AG20443 (cell line): ENCODE measurements at places on chromosomes 11 and 22.
A peak's percentile ranks its signal among the peaks of the same experiment; 100 is the strongest.

DNA sequence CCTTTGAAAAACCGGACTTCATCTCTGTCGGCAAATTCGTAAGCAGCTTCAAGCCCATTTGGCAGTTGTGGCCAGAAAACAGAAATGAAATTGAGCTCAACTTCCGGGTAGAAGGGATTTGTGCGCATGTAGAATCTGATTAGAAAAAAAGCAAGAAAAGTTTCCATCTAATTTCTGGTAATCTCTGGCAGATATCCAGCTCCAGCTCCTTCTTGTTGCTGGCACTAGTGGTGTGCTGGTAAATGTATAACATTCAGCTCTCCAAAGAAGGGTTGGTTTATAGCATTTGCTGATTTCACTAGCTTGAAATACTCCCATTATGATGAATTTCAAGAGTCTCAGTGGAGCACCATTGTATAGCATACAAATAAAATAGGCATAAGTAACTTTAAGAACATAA, 5.4 kb downstream of the MMP1 start:
- no peak for DNase-seq

DNA sequence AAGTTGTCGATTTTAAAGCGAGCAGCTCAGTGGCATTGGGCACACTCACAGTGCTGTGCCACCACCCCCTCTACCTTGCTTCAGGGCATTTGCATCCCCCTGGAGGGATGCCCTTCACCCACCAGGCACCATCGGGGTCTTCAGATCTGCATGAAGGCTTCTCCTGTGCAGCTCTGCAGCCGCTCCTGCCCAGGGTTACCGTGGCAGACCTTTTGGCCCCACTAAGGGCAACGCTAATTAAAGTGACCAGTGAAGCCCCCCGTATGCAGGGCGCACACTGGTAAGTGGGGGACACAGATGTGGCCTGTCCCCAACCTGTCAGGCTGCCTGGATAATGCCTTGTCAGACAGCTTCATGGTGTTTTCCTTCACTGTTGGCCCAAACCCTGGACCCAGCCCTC, 1117.7 kb downstream of the BRD1 start:
- DNase-seq: no peak

DNA sequence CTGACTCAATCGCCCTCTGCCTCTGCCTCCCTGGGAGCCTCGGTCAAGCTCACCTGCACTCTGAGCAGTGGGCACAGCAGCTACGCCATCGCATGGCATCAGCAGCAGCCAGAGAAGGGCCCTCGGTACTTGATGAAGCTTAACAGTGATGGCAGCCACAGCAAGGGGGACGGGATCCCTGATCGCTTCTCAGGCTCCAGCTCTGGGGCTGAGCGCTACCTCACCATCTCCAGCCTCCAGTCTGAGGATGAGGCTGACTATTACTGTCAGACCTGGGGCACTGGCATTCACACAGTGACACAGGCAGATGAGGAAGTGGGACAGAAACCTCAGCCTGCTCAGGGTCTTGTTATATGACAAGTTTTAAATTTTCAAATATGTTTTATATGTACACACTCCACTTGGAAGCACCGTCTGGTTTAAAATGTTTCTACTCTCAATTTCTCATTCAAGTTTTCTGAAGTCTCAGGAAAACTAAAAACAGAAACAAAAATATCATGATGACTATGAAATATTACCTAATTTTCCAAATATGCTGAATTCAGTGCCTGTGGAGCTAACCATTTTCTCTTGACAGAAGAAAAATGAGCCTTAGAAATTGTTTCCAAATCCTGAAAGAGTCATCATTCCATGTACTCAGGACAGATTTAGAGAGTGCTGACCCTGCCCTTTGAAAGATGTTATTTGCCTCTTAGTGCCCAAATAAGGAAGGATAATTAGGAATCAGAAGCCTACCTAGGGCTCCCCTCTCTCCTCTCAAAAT, 48.8 kb upstream of the TOP3B start:
- no peak for DNase-seq

DNA sequence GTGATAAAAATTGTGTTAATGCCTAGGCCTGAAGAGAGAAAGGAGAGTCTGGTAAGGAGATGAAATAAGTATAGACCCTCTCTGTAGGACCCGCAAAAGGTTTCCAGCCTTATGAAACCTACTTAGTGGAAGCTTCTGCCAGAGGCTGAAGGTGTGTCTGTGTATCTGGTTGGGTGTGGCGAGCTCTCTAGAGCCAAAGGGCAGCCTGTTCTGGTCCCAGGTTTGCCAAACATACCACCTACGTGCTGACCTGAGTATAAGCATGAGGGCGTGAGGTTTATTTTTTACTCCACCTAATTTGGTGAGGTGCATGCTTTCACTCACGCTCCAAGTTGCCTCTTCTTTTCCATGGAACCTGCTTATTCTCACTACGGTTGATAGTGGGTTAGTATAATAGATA, 5.6 kb downstream of the CSTPP1 start:
- no peak for DNase-seq

GRCh38 chr11:40162901-40163883, 1296.3 kb downstream of the LRRC4C start:
- no peak for DNase-seq

DNA sequence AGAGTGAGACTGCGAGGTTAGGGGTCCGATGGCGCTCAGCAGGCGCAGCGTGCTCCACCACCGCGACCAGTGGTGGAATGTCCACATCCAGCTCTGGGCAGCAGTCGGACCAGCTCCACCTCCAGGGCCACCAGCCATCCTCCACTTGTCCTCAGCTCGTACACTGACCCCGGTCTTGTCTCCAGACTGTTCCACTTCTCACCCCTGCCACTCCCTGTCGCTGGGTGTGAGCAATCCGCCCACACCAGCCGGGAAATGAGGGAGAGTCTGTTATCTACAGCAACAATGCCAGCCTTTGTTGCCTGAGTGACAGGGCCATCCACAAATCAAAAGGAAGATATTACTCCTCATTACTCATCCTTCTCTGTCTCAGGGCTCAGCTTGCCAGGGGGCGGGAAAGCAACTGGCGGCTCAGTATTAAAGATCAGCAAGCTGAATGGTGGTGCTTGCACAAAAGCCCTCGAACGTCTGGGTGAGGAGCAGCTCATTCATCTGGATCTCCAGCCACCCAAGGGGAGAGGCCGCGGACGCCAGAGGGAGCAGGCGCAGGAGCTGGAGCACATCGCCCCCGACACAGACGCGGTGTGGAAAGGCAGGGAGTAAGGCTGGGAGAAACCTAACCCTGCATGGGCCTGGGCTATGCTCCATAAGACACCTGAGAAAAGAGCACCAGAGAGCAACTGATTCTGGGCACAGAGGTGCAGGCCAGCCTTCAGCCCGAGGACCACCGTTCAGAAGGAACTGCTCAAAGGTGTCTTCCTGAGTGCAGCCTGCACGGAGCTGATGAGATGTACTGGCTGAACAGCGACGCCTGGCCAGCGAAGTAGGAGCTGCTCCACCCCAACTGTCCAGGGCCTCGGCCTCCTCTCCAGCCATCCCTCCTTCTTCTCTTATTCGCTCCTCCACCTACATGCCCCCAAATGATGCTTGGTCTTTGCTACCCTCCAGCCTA, 21.9 kb downstream of the IGSF9B start:
- DNase-seq: peak; percentile 84

DNA sequence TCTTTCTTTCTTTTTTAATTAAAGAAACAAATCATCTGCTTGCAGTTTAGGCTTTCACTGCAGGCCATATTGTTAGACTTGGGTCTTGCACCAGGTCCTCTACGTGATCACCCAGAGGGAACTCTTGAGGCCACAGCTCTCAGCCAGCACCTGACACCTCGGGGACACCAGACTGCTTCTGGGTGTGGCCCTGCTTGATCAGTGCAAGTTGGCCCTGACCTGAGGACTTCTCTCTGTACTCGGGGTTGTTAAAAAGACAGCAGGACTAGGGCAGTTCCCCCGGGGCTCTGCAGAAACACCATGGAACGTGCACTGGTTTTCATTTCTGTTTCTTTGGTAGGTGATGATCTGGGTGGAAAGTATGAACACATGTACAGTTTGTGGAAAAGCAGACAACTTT, 51.2 kb upstream of the MYO18B start:
- DNase-seq: no peak

DNA sequence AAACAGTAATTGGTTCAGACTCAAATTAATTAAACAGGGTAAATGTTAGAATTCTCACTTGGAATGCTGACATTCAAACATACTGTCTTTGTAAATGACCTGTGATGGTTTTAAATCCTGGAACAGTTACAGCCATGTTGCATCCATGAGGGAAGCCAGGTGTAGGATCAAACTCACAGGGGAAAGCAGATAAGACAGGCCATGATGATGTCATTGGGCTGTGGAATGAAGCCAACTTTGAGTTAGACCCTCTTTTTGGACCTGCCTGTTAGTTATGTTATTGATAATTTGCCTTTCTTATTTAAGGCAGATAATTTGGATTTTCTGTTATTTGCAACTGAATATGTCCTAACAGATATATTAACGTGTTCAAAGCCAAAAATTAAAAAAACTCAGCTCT, 39.3 kb upstream of the ABTB2 start:
- no peak for DNase-seq

DNA sequence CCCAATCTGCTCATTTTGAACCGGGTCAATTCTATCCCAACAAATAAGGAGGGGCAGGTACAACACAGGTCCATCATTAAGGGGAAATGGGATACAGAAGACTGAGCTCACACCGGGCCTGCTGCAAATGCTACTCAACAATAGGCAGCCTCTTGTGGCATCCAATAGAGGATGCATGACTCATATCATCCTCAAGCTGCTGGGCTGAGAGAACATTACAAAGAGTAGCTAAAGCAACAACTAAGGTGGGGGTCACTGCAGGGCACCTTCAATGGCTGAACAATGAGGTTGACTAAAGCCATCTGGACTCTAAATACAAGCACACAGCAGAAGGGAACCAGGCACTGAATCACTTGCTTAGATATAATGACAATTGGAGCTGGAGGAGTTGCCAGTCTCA, 130.1 kb upstream of the SYN3 start:
- DNase-seq: no peak

DNA sequence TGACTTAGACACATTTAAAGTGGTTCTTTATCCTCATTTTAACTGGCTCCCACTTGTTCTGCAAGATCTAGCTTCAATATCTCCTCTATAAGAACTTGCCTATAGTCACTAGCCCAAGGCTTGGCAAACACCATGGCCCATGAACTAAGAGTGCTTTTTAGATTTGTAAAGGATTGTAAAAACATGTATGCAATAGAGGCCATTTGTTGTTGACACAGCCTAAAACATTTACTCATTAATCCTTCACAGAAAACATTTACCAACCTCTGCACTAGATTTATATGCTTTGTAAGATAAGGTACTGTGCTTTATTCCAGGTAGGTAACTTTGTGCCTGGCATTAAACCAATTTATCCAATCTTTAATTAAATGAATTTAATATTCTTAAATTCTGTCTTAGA, 5.5 kb downstream of the HYLS1 start:
- no peak for DNase-seq

- DNase-seq: no peak
Observed at GRCh38 chr11:124150684-124151083, 32.5 kb upstream of the OR10D3 start.

DNA sequence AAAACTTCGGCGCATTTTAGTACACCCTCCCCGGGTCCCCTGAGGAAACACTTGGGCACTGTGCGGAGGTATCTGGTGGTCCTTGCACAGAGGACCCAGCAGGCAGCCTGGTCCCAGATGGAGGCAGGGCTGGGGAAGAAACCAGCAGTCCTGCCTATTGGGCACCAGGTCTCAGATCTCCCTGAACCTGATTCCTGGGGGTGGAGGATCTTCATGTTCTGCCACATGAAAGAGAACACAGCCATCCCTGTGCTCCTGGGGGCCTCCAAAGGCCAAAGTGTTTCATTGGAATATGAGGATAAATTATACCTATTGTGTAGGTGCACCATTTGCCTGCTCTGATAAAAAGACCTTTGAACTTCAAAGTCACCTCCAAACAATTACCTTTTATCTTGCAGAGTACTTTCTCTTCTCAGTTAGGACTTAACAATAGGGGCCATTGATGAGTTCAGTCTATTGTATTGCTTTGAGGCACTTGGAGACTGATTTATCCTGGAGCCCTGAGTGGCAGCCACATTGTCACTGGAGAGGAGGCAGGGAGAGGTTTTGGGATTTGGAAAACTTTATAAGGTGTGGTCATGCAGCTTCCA, 1.8 kb downstream of the RCN1 start:
- DNase-seq: no peak

DNA sequence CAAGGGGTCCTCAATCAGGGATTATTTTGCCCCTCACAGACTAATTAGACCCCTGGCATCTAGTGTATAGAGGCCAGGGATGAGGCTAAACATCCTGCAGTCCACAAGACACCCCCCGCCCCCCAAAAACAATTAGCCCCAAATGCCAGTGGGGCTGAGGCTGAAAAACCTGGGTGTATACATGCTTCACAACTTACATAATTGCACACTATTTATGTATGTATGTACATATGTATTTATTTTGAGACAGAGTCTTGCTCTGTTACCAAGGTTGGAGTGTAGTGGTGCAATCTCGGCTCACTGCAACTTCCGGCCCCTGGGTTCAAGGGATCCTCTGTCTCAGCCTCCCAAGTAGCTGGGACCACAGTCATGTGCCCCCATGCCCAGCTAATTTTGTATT, 28.8 kb upstream of the SHANK2 start:
- no peak for DNase-seq

DNA sequence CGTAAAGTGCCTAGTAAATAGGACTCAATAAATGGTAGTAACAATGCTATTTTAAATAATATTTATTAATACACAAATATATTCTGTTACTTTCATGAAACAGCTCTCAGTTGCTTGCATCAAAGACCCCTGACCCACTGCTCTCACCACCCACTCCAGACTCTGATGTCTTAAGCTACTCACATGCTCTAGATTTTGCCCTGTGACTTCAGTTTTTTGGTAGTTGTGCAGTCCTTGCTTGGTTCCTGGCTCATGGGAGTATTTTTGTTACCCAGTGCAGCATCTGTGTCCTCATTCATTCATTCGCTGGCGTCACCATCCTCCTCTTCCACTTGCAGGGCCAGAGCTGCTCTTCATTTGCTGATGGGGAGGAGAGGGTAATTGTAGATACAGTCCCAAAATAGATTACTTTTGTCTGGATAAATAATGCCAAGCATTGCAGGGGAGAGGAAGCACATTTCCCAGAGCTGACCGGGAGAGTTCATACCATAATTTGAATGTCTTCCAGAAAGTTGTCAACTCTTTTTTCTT, 12.7 kb downstream of the MRPL48 start:
- no peak for DNase-seq

GRCh38 chr11:23206741-23207336, 346.6 kb upstream of the CCDC179 start:
- no peak for DNase-seq

GRCh38 chr11:8219257-8220021, 44.2 kb downstream of the LMO1 start:
- DNase-seq: peak; percentile 73

DNA sequence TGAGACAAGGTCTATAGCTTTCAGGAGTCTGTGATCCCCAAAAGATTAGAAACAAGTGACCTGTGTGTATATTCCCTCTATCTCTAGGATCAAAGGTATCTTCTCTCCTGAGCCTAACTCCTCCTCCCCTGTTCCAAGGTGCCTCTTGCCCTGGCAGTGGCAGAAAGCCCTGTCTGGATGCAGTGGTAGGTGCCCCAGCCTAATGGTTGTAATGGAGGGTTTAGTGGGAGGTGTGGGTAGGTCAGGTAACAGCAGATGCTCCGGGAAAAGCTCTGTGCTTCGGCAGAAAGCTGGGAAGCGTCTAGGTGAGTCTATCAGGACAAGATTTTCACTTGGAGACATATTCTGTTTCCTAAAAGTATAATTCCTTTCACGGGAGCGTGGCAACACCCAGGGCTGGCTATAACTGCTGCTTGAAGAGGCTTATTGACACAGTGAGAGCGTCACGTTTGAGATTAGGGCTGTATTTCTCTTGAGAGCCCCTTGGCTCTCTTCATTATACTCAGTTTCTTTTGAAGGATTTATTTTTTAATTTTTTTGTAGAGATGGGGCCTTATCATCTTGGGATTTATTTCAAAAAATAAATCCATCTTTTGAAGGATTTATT, 49.5 kb downstream of the PRR5L start:
- no peak for DNase-seq
